ENCODE measurements at places on chromosomes 1 and 21.

DNA sequence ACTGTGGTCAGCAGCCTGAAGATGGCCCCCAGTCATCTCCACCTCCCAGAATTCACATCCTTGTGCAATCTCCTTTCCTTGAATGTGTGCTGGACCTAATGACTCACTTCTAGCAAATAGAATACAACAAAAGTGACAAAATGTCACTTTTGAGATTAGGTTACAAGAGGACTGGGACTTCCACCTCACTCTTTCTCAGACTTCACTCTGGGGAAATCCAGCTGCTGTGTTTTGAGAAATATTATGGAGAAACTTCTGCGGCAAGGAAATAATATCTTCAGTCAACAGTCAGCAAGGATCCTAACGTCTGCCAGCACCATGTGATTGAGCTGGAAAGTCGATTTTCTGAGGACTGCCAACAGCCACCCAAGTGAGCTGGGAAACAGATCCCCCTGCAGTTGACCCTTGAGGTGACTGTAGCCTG, 70.5 kb upstream of the GADD45A start:
- DNase-seq, result no peak

DNA sequence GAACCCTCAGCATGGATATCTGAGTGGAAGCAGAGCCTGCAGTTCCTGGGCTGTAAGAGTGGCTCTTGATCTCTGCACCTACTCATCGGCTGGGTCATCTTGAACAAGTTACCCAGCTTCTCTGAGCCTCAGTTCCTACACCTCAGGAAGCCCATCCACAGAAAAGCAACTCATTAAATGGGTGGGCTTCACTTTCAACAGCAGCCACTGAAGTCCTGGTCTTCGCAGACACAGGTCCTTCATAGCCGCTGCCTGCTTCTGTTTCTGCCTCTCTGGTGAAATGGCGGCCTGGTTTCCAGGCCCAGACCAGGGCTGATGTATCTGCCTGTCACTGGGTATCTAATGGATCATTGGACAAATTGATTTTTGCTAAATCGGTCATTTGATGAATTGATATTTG, 571.4 kb downstream of the PTPRU start:
- DNase-seq, result no peak

DNA sequence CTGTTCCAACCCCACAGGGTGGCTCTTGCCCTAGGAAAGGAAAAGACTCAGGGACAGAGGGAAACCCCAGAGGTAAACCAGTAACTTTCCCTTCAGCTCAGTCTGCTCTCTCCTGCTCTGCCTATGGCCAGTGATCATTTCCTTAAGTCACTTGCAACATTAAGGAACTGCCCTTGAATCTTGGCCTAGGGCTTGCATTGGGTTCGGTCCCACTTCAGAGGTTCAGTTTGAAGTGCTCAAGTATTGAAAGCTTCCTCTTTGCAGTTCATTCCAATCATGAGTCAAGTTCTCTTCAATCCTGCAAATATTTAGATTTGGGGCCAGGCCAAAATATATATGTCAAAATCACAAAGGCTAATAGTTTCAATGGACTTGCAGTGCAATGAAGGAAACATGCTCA, 97.7 kb upstream of the IRF2BP2 start:
- no peak for DNase-seq

DNA sequence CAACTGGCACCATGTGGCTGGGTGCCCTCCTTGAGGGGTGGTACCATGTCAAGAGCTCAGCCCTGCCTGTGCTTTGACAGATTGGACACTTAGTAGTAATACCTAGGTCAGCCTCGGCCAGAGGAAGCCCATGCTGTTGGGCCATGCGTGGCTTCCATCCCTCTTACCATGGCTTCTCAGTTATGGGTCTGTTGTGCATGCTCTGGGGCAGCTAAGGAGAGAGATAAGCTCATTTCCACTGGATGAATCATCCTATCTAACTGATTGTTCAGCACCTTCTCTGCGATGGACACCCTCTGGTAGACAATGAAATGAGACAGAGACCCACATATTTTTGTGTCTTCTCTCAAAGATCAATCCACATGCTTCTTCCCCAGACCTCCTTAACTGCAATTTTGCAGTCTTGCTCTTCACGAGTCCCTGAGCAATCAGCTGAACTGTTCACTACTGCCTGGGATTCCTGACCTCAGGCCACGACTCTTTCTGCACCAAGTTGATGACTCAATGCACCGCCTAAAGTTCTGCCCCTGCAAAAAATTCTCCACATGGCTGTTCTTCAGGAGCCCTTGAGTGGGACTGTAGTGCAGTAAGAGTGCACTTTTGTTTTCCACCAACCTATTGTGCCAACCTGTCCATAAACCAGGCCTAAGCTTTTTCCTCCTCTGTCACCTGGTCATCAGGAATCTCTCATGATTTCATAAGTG, 6.9 kb upstream of the TRIM62 start:
- no peak for DNase-seq

DNA sequence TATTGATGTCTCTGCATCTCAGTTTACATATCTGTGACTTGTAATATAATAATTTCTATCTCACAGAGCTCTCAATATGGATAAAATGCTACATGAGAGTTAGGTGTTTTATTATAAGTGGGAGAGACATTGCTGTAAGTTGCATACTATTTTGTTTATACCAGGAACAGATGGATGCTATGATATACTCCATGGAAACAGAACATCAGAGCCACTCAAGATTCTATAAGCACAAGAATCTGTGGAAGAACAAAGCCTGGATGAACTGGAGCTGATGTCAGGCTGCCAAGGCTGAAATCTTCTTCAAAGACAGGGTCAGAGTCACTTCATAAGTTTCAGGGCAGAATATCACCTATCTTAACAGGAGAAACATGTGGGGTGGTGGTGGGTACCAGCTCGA, 30.2 kb downstream of the DUSP10 start:
- DNase-seq, result no peak

DNA sequence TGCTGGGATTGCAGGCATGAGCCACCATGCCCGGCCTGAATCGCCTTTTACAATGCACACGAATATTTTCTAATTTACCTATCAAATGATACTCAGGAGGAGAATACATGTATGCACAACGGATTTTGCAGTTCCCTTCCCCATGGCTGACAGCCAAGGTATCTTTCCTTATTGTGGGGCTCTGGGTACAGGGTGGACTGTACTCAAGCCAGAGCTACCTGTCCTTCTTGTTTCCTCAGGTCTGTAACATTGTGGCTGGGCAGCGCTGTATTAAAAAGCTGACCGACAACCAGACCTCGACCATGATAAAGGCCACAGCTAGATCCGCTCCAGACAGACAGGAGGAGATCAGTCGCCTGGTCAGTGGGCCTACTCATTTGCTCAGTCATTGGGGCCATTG, 18.2 kb downstream of the AGO1 start:
- DNase-seq, result no peak

- peak; percentile 28 for DNase-seq
Observed at GRCh38 chr1:54254055-54254454, 54.1 kb downstream of the MRPL37 start.

GRCh38 chr1:79374397-79374796, 367.9 kb upstream of the ADGRL4 start:
- DNase-seq, result no peak

DNA sequence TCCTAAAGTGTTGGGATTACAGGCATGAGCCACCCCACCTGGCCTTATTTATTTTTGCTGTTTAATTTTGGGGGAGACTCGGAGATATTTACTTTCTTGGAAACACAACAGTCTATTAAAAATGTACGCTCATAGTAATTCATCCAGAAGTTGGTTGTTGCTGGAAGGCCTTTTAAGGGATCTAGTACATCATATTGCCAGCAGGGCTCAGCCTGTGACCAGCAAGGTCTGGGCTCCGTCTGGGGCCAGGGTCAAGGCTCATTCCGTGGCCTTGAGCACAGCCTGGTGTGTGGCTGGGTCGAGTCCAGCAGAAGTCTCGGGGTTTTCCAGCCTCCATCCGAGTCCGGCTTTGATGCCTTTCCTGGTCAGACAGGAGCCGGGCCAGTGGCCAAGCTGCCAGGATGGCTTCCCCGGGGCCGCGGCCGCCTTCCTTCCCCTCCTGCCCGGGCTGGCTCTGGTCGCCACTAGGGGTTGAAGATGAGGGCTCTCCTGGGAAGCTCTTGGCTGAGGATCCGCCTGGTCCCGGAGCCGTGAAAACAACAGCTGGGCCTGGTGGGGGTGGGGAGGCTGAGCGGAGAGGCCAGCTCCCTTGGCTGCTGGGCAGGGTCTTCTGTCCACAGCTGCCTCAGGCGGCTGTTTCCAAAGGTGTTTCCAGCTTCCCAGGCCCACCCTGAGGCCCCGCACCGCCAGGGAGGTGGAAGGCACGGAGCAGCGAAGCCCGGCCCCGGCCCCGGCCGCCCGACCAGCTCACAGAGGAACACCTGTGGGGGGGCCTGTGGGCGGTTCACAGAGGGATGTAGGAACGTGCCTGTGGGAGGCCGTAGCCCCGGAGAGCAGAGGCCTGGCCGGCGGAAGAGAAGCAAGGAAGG, 5.1 kb upstream of the VWA1 start:
- DNase-seq, result no peak

- no peak for DNase-seq
Observed at GRCh38 chr1:151773702-151774101, 10.4 kb upstream of the MRPL9 start.

DNA sequence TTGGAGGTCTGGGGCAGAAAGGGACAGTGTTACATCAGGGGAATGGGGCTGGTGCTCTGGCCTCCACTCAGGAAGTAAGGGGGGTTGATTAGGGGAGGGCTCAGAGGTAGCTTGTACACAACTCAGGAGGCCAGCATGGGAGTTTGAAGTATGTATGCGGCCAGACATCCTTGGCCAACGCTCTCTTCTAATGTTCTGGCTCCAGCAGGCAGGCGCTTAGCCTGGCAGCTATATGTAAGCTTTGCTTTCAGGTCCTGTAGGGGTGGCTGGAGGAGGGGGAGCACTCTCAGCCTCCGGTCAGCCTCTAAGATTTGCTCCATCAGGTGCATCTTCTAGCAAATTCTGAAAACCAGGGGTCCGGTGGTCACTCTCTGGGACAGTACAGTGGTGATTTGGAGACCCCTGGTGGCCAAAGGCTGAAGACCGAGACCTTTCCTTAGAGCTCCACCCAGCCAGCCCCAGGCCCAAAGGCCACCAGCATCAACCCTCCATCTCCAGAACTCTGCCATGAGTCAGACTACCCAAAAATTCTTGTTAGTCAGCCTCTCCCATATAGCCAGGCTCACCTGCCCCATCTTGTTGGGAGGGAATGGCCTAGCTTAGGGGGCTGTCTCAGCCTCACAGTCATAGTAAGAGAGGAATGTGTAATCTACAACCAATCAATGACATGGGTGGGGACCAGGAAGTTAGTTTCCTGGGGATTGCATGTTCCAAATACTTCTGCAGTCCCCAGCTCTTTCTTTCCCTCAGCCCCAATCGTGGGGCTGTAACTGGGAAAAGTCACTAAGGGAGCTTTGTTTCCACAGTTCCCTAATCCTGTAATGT, 9.7 kb upstream of the COL8A2 start:
- DNase-seq, result no peak

DNA sequence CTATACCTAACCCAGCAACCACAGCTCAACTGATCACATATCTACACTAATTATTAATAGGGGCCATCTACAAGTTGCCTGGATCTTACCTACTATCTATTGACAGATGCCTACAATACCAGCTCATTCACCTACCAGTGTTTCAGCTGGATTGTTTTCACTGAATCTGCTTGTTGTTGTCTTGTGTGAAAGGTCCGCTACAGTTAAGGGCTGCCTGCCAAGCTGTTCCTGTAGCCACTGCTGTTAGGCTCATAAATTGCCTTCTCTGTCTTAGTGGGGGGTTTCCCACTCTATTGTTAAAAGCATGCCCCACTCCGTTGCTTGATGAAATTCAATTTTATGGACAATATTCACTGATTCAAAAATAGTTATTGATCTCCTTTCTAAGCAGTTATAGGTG, 199.7 kb upstream of the TMPRSS15 start:
- no peak for DNase-seq

- DNase-seq, result no peak
Observed at GRCh38 chr1:38121231-38121680, 74.7 kb upstream of the POU3F1 start.

GRCh38 chr1:91997607-91998195, 32.1 kb upstream of the EPHX4 start:
- DNase-seq, result peak; percentile 17

GRCh38 chr21:44329971-44330681, 9.1 kb downstream of the CFAP410 start:
- no peak for DNase-seq

- DNase-seq, result no peak
Observed at GRCh38 chr1:5564578-5565257, 427.5 kb downstream of the NPHP4 start.

GRCh38 chr1:209428241-209428921, 155.1 kb upstream of the CAMK1G start:
- DNase-seq, result no peak

- no peak for DNase-seq
Observed at GRCh38 chr21:43467785-43468184, 40.9 kb upstream of the SIK1 start.

- no peak for DNase-seq
Observed at GRCh38 chr1:18962855-18963737, 6.6 kb upstream of the IFFO2 start.

DNA sequence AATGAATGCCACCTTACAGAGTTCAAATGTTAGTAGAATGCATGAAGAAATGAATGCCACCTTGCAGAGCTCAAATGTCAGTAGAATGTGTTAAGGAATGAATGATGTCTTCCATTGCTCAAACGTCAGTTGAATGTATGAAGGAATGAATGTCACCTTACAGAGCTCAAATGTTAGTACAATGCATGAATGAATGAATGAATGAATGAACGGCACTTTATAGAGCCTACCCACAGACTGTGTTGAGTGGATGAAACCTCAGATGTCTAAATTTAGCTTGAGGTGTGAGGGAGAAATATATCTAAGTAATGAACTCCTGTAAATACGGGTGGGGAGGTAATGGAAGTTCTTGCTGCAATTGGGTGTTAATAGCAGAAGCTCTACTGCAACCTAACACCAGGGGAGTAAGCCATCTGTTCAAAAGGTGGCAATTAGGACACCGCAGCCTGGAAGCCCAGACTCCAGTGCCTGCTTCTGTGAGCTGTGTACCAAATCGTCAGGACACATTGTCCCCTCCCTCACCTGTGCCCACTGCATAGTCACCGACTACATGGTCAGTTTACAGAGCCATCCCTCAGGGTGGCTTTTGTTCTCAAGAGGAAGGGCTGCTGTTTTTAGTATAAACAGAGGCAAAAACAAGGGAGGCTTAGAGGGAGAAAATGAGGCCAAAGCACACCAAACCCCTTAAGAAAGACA, 26.7 kb downstream of the SUSD4 start:
- DNase-seq, result peak; percentile 72

- DNase-seq, result no peak
Observed at GRCh38 chr1:210653771-210654170, 325.1 kb downstream of the HHAT start.
